CD4-positive, alpha-beta memory T cell (primary cell): ENCODE measurements at places on chromosomes 1 and 21.

- DNase-seq, result no peak
These were observed 32.9 kb downstream of the EIF4G3 start for GRCh38 chr1:21143752-21144151.

DNA sequence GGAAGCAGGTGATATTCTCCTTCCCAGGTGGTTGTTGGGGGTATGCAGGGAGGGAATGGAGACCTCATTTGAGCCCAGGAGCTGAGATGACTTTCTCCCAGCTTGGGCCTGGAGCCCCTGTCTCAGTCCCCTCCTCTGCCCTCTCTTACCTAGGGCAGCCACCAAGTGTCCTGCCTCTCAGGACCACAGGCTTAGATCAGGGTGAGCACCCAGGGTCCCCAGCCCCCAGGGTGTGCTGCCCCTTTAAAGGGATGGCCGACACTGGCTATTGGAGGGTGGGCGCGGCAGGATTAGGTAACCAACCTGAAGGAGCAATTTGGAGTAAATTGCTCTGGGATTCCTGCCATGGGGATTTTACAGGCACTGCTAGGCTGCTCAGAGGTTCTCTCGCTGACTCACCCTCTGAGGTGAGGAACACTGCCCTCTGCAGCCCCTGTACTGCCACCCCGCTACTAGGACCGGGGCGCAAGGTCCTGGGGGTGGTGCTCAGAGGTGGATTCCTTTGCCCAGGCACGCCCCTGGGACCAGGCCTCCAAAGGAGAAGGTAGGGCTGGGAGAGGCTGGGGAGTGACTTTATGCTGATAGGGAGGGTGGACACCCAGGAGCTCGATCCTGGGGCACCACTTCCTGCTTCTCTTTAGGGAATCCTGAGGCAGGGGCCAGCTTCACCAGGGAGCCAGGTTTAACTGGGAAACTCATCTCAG is 1.5 kb downstream of the RPS6KA1 start:
- no peak for DNase-seq

GRCh38 chr1:198265073-198265661 is 108.4 kb downstream of the NEK7 start:
- no peak for DNase-seq

DNA sequence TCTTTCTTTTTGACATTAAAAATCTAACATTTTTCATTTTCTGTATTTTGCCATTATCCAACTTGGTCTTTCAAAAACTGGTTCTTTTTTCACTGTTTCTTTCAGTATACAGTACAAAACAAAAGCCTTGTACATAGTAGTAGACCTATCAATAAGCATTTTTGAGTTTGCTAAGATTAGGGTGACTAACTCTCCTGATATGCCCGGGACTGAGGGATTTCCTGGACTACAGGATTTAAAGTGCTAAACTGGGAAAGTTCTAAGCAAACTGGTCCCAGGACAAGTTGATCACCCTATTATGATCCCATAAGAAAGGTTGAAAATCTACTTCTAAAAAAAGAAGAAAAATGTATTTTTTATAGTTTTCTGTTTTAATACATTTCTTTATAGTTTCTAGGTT is 120.9 kb downstream of the USP25 start:
- DNase-seq, result no peak

DNA sequence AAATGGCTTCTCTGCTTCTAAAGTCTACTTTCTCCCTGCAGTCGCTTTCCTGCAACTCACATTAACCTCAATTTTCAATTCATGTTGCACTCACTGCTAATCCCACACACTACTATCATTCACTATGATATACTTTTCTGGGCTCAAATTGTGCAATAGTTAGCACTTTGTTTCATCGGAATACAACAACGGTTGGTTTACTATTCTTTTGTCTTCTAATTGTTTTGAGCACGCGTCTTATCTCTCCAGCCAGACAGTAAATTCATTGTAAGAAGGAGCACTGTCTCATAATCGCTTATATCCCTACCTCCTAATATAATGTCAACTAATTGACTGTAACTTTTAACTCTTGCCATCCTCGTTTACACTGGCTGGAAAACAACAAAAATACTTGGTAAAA is 3.9 kb upstream of the PALMD start:
- DNase-seq, result no peak

DNA sequence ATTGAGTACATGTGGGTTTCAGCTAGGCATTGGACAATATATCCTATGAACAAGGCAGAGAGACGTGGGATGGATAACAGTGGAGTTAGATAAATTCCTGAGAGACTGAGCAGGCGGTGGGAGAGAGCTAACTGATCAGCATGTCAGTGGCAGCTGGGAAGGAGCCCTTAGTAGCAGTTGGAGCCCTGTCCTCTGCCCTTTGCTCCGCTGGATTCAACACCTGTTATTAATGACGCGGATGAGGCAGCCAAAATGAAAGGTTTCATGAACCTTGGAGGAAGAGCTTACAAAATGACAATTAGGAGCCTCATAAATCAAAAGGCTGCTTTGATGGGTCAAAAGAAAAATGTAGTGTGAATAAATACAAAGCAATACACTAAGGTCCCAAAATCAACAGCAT is 16.1 kb downstream of the UBIAD1 start:
- DNase-seq, result no peak

DNA sequence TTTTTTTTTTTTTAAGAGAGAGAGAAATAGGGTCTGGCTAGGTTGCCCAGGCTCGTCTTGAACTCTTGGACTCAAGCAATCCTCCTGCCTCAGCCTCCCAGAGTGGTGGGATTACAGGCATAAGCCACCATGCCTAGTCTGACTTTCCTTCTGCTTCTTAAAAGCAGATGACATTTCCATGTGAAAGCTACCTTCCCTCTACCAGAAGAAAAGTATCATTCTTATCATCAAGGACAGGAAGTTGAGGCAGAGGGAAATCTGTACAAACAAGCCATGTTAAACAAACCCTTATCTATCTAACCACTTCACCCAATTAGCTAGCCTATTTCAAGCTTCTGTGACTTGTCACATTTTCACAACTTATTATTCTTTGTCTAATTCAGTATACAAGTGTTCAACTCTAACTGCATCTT is 54.8 kb downstream of the SAMSN1 start:
- DNase-seq, result no peak

DNA sequence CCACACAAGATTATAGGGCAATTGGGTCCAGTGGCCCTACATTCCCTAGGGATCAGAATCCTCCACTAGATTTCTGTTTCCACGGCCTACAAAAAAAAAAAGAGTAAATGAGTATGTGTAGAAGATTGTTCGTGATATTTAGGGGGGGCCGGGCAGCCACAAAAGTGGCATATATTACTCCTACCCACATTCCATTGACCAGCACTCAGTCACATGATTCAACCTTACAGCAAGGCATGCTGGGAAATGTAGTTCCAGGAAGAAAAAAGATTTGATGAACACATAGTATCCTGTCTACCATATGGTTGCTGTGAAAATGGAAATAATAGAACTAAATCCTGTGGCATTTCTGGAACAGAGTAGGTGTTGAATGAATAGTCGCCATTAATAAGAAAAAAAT is 43.4 kb upstream of the GJB5 start:
- no peak for DNase-seq

DNA sequence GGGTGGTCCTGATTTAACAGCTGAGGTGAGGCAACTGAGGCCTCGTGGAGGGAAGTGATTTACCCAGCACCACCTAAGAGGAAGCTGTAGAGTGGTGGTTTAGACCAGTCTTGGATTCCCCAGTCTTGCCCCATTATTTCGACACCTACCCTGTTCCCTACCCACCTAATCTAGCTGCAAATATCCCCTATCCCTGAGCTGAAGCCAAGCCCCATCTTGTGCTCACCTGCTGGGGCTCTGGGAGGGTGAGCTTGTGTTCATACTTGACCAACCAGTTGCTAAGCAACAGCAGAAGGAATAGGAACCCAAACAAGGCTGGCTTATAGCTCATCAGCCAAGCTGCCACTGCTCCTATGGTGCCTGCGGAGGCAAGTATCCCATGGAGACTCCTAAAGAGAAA is 2.0 kb downstream of the TEX46 start:
- DNase-seq, result no peak

GRCh38 chr1:7068552-7068951 is 283.3 kb downstream of the CAMTA1 start:
- DNase-seq, result no peak

- DNase-seq, result no peak
These were observed 30.4 kb downstream of the VTCN1 start for GRCh38 chr1:117180147-117180967.

DNA sequence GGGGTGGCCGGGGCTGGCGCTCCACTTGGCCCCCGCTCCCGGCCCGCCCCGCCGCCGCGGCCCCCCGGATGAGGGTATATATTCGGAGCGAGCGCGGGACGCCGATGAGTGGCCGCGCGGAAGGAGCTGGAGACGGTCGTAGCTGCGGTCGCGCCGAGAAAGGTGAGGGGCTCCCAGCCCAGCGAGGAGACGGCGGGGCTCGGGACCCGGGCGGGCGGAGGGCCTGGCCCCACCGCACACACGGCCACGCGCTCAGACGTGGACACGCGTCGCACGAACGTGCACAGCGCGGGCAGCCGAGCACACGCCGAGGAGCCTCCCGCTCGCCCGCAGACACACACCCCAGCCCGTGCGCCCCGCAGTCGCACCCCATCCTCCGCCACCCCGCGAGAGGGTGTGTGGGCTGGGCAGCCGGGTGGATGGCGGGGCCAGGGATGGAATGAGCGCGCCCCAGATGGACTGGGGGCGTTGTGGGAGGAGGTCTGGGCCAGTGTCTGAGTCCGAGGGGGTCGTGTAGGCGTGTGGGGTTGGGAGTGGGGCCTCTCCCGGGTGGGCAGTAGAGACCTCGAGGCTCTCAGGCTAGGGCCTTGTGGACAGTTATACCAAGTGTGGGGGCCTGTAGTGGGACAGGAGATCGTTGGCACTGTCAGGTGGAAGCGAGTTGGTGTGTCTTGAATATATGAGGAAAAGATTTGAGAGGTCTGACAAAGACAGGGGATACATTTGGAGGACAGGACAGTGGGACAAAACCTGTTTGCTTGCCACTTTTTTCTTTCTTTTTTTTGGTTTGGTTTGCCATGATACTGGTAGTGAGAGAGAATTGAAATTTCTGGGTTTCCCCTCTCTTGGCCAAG is at the start of gene UAP1:
TSS of gene UAP1 (plus strand) at position 107 of the 854 bp plus-strand sequence. CDS start 4,347 bp downstream, outside the sequence.
- DNase-seq, result peak; percentile 14

DNA sequence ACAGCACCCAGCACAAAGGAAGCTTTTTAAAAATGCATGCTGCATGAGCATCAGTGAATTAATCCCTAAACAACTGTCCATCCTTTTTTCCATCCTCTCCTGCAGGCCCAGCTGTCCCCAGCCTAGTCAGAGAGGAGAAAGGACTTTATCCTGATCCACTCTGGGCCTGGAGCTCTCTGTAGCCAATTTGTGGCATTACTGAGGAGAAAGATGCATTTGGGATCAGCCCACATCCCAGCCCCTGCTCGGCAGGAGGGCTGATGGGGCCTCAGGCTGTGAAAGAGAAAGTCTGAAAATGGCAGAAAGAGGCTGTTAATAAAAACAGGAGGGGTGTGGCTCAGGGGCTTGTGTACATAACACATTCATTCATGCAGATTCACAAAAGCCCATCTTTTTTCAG is 37.5 kb upstream of the ATP2B4 start:
- no peak for DNase-seq

- DNase-seq, result no peak
These were observed 770.9 kb upstream of the TPTE start for GRCh38 chr21:9750341-9751086.

GRCh38 chr1:220920967-220921366 is 41.7 kb downstream of the HLX start:
- DNase-seq, result no peak

DNA sequence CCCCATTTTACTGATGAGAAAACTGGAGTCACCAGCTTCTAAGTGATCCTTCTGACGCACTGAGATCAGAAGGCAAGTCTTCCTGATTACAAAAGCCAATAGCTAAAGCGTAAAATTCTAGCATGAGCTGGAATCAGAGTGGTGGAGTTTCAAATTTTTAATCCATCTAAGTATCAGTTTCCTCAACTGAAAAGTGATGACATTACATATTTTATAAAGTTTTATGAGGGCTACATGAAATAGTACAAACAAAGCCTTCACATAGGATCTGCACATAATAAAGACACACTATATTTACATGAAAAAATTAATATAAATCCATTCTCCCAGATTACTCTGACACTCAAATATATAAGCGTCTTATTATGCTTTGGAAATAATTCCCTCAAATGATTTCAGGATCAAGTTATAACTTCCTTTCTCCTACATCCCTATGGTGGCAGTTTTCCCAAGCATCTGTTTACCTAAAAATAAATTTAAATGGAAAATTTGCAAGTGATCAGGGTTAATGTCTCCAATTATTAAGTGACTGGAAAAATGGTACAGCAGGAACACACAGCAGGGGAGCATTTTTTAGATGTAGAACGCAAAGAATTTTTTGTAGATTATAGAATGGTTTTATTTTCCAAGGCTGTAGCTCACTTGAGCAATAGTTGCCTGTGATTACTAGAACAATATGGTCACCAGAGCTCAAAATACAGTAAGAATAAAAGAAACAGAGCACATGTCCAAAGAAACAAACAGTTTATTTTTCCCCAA is 490.4 kb upstream of the C1orf87 start:
- no peak for DNase-seq

GRCh38 chr1:192984080-192984479 is 75.1 kb downstream of the UCHL5 start:
- no peak for DNase-seq

GRCh38 chr1:91621907-91622306 is 121.3 kb downstream of the CDC7 start:
- DNase-seq, result no peak

DNA sequence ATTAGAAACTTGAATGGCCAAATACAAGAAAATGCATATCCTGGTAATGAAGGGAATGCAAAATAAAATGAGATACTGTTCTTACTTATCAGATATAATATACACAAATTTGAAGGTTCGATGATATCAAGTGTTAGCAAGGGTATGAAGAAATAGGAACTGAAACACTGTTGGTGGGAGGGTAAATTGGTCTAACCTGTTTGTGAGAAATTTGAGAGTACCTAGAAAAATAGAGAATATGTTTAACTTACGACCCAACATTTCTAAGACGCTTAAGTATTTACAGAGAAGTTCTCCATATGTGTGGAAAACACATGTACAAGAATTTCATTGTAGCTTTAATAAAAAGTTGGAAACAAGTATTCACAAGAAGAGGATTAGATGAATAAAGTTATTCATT is 25.9 kb downstream of the ATG4C start:
- DNase-seq, result no peak

DNA sequence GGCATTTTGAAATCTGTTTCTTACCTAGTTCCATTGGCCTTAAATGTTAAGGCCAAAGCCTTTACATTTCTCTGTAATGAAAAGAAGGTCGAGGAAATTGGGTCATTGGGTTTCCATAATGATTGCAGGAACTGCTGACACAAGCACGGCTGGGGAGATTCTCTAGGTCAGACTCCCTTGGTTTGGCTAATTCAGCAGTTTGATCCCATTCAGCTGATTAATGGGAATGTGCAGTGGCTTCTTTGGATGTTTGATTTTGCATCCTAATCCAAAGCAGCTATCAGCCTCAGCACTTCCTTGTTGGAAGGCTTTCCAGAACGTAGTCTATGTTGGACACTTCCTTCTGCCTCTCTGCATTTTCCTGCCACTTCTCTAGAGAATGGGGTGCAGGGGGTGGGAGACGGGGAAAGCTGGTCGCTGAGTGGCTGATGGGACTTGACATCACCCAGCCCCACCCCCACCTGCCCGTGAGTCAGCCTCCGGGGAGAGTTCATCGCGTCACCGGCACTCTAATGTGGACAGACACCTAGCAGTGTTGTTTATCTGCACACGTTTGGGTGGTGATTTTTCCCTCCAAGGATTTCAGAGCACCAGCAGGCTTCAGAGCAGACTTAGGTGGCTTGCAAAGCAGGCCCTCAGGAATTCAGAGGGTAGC is 5.4 kb downstream of the PSEN2 start:
- DNase-seq, result no peak

GRCh38 chr1:171674431-171675405 is 22.2 kb upstream of the MYOC start:
- no peak for DNase-seq

GRCh38 chr21:26168371-26168770 is 2.2 kb downstream of the APP start:
- DNase-seq, result no peak
